CD4-positive, alpha-beta T cell treated with Interferon gamma for 1 hour (primary cell): ENCODE measurements at places on chromosomes 2 and 18.
A peak's percentile ranks its signal among the peaks of the same experiment; 100 is the strongest.

DNA sequence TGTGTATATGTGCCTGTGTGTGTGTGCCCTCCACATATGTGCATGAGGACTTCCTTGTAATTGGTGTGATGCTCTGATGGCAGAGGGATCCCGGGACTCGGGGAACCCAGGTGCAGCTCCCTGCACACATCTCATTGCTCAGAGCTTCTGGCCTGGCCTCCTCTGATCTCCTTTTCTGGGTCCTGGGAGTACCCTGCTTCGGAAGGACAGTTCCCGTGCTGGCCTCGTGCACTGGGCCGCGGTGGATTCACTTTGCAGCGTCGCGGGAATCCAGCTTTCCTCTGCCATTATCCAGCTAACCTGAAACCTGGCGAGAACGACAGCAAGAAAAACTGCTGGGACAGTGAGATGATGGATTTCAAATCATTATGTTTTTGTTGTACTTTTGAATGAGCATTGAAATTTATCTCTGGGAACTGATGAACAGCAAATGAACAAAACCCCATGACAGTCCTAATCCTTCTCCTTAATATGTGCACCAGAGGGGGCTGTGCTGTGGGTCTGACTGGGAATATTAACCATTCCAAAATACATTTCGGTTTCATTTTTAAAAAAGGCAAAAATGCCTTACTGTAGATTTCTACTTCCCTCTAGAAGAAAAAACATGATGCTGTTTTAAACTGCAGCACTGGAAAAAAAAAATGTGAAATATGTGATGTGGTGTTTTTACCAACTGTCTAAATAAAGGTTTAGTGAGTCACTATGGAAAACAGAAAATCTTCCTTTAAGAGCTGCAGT is 78.2 kb downstream of the PTGR3 start:
- DNase-seq: no peak

DNA sequence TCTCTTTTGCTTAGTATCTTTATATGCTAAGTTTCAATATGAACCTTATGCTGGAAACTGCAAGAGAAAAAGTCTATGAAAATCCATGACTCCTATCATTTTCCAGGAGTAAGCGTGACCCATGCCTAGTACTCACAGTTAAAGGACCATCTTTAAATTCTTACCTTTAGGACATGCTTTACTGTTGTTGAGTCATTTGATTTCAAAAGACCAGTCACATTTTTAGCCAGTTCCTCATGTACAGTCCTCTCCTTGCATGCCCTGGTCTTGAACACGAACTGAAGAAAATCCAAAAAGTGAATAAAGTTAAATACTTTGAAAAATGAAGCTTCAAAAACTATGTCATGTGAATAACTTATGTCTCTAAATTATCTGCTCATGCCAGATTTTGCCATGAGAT is 117.8 kb upstream of the CCDC195 start:
- DNase-seq: no peak

GRCh38 chr2:105344704-105345345 is 7.5 kb downstream of the C2orf49 start:
- DNase-seq: no peak

GRCh38 chr2:219378163-219378851 is 9.4 kb downstream of the DNPEP start:
- DNase-seq: no peak

GRCh38 chr2:83320053-83320452 is 1139.0 kb downstream of the SUCLG1 start:
- no peak for DNase-seq

GRCh38 chr2:237199577-237199976 is 113.9 kb downstream of the COPS8 start:
- no peak for DNase-seq

- no peak for DNase-seq
Measured at GRCh38 chr2:40244675-40245074, 207.2 kb downstream of the SLC8A1 start.

DNA sequence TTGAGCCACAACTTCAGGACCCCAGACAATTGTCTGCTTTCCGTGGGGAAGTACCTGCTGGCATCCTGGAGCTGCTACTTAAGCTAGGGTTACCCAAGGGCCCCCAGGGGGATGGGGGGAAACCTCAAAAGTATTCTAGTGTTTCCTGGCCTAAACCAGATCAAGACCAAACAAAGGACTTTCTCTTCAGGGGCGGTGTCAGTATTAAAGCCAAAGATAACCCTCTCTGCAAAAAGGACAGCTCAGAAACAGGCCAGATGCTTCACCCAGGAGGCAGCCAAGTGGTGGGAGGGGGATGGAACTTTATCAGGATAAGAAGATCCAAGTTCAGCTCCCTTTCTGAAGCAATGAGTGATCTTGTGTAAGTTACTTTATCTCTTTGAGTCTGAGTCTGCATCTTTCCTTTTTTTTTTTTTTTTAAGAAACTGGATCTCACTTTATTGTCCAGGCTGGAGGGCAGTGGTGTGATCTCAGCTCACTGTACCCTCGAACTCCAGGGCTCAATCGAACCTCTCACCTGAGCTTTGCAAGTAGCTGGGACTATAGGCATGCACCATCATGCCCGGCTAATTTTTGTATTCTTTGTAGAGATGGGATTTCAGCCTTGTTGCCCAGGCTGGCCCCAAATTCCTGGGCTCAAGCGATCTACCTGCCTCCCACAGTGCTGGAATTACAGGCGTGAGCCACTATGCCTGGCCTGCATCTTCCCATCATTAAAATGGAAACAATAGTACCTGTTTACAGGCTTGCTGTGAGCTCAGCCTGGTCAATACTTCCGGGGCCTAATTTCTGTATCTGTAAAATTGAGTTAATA is 151.8 kb upstream of the PTPRM start:
- no peak for DNase-seq

- DNase-seq: no peak
Measured at GRCh38 chr18:9737006-9737405, 28.9 kb downstream of the RAB31 start.

- DNase-seq: no peak
Measured at GRCh38 chr18:13237073-13237472, 18.5 kb downstream of the LDLRAD4 start.

DNA sequence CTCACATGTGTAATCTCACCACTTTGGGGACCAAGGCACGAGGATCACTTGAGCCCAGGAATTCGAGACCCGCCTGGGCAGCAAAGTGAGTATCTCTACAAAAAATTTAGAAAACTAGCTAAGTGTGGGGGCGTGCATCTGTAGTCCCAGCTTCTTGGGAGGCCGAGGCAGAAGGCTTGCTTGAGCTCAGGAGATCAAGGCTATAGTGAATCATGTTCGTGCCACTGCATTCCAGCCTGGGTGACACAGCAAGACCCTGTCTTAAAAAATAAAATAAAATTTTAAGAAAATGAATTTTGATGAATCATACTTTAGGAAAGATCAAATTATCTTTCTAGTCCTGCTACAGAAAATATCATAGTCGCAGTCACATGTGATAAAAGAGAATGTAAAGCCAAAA is 46.9 kb downstream of the CABYR start:
- no peak for DNase-seq

GRCh38 chr2:100584816-100585215 is 22.0 kb downstream of the PDCL3 start:
- DNase-seq: no peak

GRCh38 chr2:120750488-120751210 is 15.0 kb downstream of the GLI2 start:
- no peak for DNase-seq

- no peak for DNase-seq
Measured at GRCh38 chr2:174574657-174575056, 22.9 kb downstream of the WIPF1 start.

- DNase-seq: no peak
Measured at GRCh38 chr2:163990541-163990940, 254.7 kb upstream of the FIGN start.

- DNase-seq: peak; percentile 93
Measured at GRCh38 chr2:136135921-136136906, 18.3 kb upstream of the CXCR4 start.

- DNase-seq: no peak
Measured at GRCh38 chr18:36504928-36505327, 207.4 kb downstream of the FHOD3 start.

GRCh38 chr18:76518123-76518859 is 23.2 kb upstream of the ZNF516 start:
- peak; percentile 21 for DNase-seq

DNA sequence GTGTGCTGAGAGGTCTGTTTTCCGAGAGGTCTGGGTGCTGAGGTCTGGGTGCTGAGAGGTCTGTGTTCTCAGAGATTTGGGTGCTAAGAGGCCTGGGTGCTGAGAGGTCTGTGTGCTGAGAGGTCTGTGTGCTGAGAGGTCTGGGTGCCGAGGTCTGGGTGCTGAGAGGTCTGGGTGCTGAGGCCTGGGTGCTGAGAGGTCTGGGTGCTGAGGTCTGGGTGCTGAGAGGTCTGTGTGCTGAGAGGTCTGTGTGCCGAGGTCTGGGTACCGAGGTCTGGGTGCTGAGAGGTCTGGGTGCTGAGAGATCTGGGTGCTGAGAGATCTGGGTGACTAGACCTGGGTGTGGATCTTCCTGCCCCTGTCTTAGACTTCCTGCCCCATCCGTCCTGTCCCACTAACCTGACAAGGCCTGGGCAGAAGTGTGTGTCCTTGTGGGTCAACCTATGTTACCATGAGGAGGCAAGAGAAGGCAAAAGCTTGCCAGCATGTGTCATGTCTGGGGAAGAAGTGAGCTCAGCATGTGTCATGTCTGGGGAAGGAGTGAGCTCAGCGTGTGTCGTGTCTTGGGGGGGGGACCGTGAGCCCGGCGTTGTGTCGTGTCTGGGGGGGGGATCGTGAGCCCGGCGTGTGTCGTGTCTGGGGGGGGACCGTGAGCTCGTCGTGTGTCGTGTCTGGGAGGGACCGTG is 69.3 kb downstream of the KCNG2 start:
- DNase-seq: no peak

DNA sequence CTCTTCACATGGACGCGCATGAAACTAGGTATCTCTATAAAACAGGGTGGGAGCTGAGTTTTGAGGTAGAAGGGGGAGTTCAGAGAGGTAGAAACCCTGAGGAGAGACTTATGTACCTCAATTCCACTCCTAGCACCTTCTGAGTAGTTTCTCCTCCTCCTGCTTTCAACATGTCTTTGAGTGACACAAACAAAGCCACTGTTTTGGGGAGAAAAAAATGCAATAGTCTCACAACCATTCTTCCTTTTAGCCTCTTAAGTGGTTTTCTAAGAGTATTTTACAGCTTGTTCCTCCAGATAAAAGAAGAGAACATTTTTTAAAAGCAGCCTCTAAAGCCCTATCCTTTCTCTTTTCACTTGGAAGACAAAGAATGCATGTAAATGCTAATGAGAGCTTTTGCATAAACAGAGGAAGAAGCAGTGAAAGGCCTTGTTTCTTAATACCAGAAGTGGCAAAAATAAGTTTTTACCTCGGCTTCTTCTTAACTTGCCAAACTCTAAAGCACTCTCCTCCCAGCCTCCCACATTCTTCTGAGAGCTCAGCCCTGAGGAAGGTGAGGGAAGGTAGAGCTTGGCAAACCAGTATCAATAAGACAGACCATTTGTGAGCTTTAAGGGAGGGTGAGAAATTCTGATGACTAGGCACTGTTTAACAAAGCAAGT is 1304.4 kb upstream of the ACVR2A start:
- no peak for DNase-seq

- no peak for DNase-seq
Measured at GRCh38 chr18:69574401-69574800, 173.7 kb downstream of the DOK6 start.

- DNase-seq: no peak
Measured at GRCh38 chr18:13915995-13916431, 677 bp upstream of the MC2R start.

GRCh38 chr2:98118161-98118560 is 31.2 kb downstream of the VWA3B start:
- DNase-seq: no peak

DNA sequence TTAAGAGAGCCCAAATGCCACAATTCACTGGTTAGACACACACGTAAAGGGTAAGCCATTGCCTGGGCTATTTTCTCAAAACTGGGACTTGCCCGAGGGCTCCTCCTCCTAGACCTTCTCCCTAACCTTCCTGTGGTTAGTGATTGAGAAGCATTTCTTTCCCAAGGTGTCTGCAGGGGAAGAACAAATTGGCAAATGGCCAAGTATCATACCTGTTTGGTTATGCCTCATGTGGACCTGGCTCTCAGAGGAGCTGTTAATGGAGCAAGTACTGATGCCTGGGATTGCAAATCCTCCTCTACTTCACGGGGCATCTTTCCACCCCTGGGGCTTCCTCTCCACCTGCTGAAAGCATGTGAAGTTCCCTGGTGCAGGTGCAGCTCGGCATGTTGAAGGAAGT is 187.5 kb upstream of the CYRIA start:
- DNase-seq: no peak

DNA sequence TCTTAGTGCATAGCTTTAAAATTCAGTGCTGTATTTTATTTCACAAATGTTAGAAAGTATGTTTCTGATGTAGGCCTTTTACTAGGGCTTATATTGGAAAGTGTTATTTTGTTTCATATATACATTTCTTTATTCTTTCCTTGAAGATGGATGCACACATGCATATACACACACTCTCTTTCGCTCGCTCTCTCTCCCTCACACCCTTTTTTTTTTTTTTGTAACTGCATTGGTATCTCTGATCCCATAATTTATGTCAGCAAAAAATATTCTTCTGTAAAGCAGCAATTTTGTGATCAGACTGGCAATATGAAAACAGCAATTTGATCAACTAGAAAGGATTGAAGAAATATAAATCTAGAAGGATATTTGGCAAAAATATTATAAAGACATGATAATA is 2.0 kb downstream of the MBD5 start:
- no peak for DNase-seq

DNA sequence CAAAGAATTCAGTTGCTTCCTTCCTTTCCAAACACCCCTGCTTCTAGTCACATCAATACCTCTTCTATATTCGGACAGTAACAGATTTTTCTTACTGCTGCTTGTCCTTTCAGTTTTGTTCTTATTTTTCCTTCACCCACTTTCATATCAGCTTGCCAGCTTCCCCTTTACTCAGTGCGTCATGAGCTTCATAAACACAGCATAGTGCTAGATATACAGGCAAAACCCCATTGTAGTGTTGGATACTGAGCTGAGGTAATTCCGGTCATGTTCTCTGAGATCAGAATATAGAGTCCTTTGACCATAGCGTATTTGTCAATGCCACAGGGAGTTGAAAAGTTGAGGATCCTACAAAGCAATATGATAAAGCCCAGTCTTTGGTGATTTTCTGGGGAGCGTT is 2.4 kb downstream of the FARP2 start:
- peak; percentile 26 for DNase-seq

GRCh38 chr2:66236816-66237802 is 197.8 kb upstream of the MEIS1 start:
- DNase-seq: no peak

DNA sequence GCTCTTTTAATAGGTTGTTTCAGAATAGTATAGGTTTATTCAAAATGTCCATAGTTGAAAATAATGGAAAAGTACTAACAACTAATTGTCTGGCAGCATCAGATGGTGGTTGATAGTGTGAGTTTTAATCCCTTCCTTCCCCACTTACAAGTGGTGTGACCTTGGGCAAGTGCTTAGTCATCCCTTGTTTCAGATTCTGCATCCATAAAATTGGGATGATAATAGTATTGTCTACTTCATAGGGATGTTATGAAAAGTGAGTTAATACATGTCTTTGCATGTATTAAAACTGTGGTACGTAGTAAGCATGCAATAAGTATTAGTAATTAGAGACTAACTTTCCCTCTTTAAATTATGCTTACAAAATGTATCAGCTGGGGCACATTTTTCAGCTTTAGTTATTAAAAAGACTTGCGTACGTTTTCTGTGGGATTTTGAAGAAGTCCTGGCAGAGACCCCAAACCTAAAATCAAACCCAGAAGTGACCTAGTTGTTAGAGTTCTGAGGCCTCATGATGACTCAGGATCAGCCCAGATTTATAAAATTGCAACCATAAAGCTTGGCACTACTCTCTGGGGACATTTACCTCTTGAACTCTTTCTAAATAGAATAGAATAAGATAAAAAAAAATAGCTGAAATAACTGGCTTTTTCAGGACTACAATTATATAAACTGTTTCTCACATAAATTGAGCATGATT is 8.6 kb downstream of the ITGA4 start:
- DNase-seq: no peak
